Activated CD4-positive, alpha-beta T cell treated with anti-CD3 and anti-CD28 coated beads, Interleukin-2, amount 50 U/mL, for 16 hours (primary cell): ENCODE measurements at places on chromosomes 2 and 18.

DNA sequence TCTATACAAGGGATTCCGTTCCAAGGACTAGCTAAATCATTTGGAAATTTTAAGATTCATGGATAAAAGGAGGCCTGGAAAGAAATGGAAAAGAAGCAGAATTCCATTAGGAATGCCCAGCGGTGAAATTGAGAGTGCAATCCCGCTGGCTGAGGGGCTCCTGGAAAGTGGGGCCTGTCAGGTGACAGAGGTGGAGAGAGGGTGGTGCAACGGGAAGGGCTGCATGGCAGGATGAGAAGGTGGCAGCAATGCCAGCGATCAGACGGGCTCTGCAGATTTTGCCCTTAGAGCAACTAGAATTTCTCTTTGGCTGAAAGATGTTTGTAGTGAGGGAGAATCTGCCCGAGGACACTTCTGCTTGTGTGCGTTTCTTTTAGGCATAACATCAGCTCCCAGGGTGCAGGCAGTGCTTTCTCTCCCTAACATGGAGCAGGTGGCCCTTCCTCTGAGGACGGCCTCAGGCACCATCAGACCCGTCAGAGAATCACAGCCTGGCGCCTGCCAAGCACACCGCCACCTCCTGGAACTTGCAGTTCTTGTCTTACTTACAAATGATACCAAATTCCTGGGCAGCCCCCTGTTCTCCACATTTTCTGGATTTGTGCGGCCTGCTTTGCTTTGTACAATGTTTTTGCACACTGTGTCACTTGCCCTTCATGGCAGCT is 261.6 kb downstream of the NDUFA10 start:
- no peak for DNase-seq

DNA sequence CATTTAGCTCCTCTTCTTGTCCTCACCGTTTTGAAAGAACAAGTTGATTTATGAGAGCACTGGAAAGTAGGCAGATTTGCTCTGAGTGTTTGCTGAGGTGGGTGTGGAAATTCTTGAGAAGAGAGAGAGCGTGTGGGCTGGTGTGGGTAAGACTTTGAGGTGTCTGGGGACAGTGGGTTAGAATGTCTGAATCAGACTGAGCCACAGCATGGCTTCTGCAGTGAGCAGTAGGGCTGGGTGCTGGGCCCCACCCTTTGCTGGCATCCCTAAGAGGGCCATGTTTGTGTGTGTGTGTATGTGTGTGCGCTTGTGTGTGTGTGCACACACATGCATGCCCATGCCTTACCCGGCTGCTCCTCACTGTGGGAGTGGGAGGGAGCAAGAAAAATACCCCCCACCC is 63.7 kb downstream of the COPS8 start:
- peak; percentile 11 for DNase-seq

DNA sequence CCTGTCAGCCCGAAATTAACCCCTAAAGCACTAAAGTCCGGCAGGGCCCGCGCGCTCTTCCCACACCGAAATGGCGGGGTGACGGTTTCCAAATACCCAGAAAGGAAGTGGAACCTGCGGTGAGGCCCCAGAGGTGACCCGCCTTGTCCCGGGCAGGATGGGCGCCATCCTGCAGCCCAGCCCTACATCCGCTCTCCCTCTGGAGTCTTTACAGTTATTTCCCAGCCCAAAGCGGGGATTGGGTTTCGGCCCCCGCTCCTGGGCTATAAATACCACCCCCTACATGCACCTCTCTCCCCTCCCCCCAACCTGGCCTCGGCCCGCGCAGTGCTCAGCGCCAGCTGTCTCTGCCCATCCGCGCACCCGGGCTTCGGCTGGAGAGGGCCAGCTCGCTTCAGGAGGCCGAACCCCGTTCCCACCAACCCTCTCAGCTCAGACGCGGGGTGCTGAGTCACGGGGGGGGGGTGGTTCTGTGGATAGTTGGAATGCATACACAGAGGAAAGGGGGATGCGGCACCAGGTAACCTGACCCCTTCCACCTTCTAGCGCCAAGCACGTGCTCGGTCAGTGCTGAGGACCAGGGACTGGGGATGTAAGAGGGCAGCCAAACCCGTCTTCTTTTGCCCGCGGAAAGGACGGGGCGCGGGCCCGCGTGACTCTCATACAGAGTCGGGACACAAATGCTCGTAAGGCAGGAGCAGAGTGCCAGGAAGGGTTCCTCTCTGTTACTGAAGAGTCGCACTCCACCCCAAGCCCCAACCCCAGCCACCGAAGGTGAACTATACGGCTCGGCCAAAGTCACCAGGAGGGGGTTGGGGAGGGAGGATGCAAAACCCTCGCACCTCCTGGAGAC is at the start of gene TUBA4B:
TUBA4B (plus strand) TSS at position 344 of the 853 bp plus-strand sequence; CDS start at position 509, 165 bp downstream.
- DNase-seq: peak; percentile 68

DNA sequence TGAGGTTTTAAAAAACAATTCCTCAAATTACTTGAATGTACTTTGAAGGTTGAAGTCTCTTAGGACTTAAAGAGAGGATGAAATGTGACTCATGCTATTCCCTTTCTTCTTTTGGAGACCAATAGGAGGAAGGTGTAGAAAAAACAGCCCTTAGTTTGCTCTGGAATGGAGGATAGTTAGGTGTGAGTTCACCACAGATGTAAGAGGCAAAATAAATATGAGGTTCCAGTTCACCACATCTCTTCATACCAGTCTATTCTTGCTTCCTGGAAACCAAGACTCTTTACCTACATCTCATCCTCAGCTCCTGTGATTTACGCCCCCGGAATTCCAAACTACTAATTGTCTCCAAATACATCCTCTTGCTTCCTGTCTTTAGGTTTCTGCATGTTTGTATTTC is 77.5 kb upstream of the TTC21B start:
- no peak for DNase-seq

GRCh38 chr2:101114268-101114783 is 36.9 kb downstream of the TBC1D8 start:
- DNase-seq: no peak

GRCh38 chr2:145323512-145323911 is 803.6 kb upstream of the ZEB2 start:
- DNase-seq: peak; percentile 61

- DNase-seq: peak; percentile 67
Measured at GRCh38 chr18:59823596-59824195, 76.1 kb upstream of the PMAIP1 start.

DNA sequence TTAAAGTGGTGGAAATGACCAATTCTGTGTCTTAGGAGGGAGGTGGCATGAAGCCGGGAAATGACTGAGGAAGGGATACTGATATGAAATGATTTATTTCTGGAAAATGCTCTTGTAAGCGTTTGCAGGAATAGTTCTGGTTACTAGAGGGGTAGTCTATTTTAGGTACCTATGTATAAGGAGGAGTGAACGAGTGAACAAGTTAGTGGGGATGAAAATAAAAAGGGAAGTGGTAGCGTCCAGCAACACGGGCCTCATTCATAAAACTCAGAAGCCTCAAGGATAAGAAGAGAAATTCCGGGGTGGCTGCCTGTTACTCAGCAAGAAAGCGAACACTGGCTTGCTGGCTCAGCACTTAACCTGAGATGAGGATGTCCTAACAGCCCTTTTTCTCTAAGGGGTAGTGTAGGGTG is 303.3 kb downstream of the NCKAP5 start:
- no peak for DNase-seq

- peak; percentile 45 for DNase-seq
Measured at GRCh38 chr2:64854773-64855237, 134.4 kb upstream of the SLC1A4 start.

DNA sequence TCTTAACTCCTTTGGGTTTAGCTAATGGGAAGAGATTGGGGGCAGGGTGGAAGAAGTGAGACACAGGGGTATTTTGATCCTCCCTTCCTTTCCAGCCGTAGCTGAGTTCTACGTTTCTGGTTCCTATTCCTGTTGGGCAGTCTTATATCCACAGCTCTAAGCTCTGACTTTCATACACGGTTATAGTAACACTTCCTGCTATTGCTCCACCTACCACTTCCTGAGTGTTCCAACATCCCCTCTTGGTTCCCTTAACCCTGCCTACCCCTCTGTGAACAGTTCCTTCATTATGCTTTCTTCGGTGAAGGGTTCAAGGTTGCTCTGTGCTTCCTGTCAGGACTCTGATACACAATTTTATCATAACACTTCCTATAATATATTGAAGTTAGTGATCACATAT is 205.1 kb downstream of the DNAH7 start:
- no peak for DNase-seq

- DNase-seq: no peak
Measured at GRCh38 chr2:85902496-85902895, 13.7 kb upstream of the ST3GAL5 start.

- DNase-seq: no peak
Measured at GRCh38 chr2:226683196-226683595, 116.4 kb downstream of the IRS1 start.

DNA sequence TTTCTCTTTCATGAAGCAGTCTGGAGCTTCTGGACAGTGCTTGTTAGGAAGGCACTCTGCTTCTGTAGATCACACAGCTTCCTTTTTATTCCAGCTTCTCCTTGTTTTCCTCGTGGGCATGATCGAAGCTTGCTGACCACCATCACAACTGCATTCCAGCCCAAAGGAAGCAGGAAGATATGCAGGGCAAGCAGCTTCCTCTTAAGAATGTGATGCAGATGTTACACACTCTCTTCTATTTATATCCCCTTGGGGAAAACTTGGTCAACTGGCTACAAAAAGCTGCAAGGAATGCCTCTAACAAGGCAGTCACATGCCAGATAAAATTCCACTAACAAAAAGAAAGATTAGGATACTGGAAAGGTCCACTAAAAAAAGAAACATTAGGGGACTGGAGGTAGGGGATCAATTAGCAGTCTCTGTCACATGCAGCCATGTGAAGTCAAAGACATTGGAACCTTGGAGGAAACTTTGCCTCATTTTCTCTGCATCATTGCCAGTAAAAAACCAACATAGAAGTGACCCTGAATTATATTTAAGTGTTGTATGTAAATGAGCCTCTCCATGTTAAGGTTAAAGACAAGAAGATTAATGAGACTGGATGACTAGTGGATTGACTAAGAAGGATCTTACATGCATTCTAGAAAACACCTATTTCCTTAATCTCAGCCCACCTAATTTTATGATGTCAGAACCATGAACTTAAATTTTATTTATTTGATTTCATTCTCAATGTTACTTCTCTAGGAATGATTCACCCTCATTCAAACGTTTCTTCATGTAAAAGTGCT is 98.3 kb downstream of the NAB1 start:
- DNase-seq: no peak

DNA sequence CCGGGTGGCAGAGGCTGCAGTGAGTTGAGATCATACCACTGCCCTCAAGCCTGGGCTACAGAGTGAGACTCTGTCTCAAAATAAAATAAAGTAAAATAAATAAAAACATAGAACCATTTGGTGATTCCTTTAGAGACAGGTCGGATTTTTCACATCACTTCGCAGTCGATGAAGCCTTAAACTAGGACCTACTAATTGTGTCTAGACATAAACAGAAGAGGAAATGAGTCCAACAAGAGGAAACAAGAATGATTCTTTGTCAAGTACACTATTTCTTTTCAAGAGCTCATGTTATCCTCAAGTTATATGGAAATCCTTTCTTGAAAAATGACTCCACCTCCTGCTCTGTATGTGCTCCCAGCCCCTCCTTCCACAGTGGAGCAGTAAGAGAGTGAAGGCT is 758.9 kb downstream of the DPP10 start:
- no peak for DNase-seq

GRCh38 chr18:13481820-13482617 is 244.3 kb downstream of the FAM210A start:
- no peak for DNase-seq

DNA sequence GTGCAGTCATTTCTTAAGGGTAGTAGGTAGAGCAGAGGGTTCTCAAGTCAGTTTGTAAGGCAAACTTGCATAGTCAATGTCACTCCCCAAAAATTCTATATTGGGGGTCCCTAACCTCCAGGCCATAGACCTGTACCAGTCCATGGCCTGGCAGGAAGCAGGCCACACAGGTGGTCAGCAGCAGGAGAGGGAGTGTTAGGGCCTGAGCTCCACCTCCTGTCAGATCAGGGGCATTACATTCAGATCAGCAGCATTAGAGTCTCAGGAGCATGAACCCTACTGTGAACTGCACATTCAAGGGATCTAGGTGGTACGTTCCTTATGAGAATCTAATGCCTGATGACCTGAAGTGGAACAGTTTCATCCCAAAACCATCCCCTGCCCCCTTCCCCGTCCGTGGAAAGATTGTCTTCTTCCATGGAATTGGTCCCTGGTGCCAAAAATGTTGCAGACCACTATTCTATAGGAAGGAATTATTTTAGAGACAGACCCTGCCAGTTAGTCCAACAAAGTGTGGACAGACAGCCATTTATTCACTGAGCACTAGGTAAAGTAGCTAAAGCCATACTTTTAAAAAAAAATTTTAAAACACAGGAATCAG is 6.7 kb downstream of the COA5 start:
- DNase-seq: peak; percentile 42

GRCh38 chr2:68653538-68653982 is 10.2 kb downstream of the PROKR1 start:
- DNase-seq: peak; percentile 89

GRCh38 chr2:56170504-56170903 is 13.3 kb upstream of the CCDC85A start:
- DNase-seq: no peak

DNA sequence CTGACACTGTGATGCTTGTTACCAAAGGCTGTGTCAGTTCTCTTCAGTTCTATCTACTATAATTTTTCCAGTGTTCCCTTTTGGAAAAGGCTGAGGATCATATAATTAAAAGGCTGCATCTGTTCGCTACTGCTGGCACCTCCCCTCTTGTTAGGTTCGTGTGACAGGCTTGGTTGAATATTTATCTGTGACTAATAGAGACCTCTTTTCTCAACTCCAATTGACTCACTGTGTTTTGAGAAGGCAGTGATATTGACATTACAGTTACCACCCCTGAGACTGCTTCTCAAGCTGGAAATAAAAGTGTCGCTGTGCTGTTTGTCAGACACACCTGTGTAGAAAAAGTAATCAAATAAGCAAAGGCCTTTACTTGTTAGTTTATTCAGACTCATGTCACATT is 205.5 kb upstream of the KCNH7 start:
- DNase-seq: no peak

- no peak for DNase-seq
Measured at GRCh38 chr18:42574871-42575270, 540.6 kb downstream of the RIT2 start.

DNA sequence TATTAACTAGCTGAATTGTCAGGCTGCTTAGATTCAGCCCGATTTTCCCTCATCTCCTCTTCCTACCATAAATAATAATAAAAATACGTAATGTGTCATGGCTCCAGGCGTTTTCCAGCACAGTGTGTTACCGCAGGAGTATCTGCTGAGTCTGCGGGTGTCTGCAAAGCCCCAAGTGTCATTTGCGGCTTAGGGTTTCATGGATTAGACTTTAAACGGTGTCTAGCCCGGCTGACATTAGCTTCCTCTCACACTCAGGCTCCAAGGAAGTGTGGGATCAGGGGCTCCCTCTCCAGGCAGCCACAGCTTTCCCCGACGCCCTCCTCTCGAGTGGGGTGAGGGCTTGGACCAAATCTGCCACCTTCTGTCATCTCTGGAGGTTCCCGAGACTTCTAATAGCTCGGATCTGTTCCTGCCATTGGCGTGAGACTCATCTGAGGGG is 14.1 kb upstream of the HOXD1 start:
- no peak for DNase-seq

DNA sequence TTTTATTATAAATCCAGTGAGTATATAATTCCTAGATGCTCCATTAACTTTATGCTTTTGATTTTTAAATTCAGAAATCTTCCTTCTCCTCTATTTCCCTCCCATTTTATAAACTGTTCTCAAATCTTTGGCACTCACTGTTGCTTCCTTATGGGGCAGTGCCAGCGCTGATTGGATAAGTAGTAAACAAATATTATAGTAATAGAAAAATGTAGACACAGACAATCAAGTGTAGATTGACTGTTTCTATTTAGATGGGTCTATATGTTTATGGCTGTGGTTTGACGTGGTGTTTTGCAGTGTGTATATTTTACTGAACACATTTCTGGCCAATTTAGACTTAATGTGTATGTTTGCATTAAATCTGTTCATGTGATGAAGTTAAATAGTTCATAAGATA is 36.6 kb downstream of the LYPD6B start:
- DNase-seq: no peak
